GM19239 (cell line): ENCODE measurements at places on chromosomes 6 and 20.

- DNase-seq, result no peak
These were observed 203.4 kb upstream of the RIN2 start for GRCh38 chr20:19554666-19555065.

GRCh38 chr20:11752336-11752735, 165.4 kb upstream of the BTBD3 start:
- no peak for DNase-seq

- no peak for DNase-seq
These were observed 209.8 kb upstream of the FOXA2 start for GRCh38 chr20:22794200-22794599.

DNA sequence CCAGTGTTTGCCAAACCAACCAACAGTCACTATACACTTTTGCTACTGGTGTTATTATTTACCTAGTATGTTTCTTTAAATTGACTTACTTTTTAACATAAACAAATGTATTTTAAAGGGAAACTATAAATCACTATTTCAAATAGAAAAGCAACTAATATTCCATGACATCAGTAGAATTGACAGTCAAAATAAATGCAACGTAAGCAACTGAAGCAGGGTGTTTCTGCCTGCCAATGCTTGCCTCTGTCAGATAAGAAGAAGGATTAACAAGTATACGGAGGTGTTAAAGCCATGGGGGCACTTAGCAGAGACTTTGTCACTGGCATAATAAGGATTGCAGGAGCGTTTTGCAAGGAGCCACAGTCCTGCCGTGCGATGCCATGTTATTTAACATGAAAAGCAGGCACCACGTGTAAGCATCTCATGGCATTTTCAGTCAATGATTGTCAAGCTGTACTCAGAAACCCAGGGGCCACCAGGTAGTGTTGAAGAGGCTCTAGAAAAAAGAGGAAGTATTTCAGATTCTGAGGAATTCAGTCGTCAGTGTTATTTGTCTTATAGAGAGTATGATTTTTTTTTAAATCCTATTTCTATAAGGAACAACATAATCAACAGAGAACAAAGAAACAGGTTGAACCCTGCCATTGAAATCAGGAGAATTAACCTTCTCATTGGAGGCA, 131.7 kb downstream of the BFSP1 start:
- DNase-seq, result no peak
